Panc1 (cell line): ENCODE measurements at places on chromosomes 11 and 22.
A peak's percentile ranks its signal among the peaks of the same experiment; 100 is the strongest.

GRCh38 chr11:37503411-37504059 lies 905.5 kb upstream of the RAG2 start:
- H3K4me3 ChIP-seq: no peak overlapping the region
- no peak for DNase-seq
- H3K27ac ChIP-seq: peak overlapping the region; percentile 7; the same call in 1 of the 2 replicates
- no peaks in the 10 kb centered on the region for H3K36me3 ChIP-seq
- no peaks in the 10 kb centered on the region for H3K4me1 ChIP-seq
- H3K27me3 ChIP-seq: no peaks in the 10 kb centered on the region

- H3K4me3 ChIP-seq: no peak overlapping the region
- no peaks in the 10 kb centered on the region for H3K27me3 ChIP-seq
- H3K36me3 ChIP-seq: no peaks in the 10 kb centered on the region; the same call in 1 of the 2 replicates
- no peaks in the 10 kb centered on the region for H3K4me1 ChIP-seq
- no peak for DNase-seq
Measured at GRCh38 chr22:49785841-49786471, 41.7 kb downstream of the BRD1 start.

DNA sequence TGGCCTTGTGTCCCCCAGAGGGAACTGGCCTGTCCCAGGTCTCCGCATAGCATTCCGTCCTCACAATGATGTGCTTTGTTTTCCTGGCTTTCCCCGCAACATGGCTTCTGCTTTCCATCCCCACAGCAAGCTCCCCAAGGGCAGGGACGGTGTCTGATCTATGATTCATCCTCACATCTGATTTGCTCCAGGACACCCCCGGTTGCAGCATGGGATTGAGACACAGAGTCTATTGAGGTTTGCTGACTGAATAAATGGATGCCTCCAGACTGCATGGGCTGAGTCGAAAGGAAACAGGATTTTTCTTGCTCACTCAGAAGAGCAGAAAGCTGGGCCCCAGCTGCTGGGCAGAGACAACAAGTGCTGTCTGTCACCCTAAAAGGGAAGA lies 40.2 kb downstream of the LMO1 start:
- no peaks in the 10 kb centered on the region for H3K27me3 ChIP-seq
- H3K4me3 ChIP-seq: no peak overlapping the region
- no peak for DNase-seq

- no peak for DNase-seq
- H3K4me3 ChIP-seq: no peak overlapping the region
- H3K36me3 ChIP-seq: no peaks in the 10 kb centered on the region
- no peak overlapping the region for H3K27ac ChIP-seq
- no peaks in the 10 kb centered on the region for H3K4me1 ChIP-seq
Measured at GRCh38 chr11:60310407-60310998, 16.6 kb upstream of the MS4A6E start.

DNA sequence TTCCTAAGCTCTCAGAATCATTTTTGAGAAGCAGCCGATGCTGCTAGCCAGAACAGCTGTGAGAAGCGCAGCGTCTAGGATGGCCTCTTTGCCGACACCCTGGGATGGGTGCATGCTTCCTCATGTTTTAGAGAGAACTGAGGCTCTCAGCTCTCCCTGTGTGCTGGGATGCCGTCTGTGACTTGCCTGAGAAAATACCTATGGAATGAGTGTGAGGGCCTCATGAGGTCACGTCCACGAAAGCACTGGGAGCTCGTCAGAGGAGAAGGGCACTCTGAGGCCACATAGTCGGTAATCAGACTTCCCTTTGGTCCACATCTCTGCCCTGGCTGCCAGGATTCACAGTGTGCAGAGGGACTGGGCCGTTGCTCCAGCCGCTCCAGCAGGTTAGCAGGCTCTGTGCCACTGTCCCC lies 54.7 kb downstream of the MICAL3 start:
- no peak overlapping the region for H3K4me3 ChIP-seq
- no peak for DNase-seq
- H3K4me1 ChIP-seq: peaks cover 15% of the 10 kb centered on the region
- H3K27ac ChIP-seq: no peak overlapping the region
- H3K36me3 ChIP-seq: no peaks in the 10 kb centered on the region

DNA sequence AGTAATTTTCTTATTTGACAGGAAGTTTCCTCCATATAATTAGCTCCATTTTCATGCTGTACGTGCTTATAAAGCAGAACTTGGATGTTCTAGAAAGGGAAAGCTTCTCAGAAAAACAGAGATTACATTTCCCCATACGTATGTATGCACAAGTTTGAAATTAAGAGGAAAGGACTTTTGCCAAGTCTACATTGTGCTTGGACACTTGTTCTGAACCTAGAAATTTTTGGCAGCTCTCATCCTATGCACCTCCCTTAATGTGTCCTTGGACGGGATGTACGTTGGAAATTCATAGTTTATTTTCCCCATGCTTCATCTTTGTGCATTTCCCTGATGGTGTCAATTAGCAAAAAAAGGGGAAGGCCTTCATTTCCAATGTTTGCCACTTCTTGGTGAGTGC lies 322.7 kb downstream of the BLID start:
- no peak for DNase-seq
- no peaks in the 10 kb centered on the region for H3K36me3 ChIP-seq
- no peak overlapping the region for H3K27ac ChIP-seq
- H3K27me3 ChIP-seq: no peaks in the 10 kb centered on the region
- no peak overlapping the region for H3K4me3 ChIP-seq

GRCh38 chr11:3089236-3090061 lies 32.2 kb upstream of the CARS1 start:
- H3K27me3 ChIP-seq: no peaks in the 10 kb centered on the region
- no peak for DNase-seq
- no peaks in the 10 kb centered on the region for H3K36me3 ChIP-seq
- H3K4me3 ChIP-seq: no peak overlapping the region
- peaks cover 17% of the 10 kb centered on the region for H3K4me1 ChIP-seq
- no peak overlapping the region for H3K27ac ChIP-seq

- H3K27me3 ChIP-seq: no peaks in the 10 kb centered on the region
- DNase-seq: no peak
- peaks cover 2% of the 10 kb centered on the region; the same call in 1 of the 2 replicates for H3K4me1 ChIP-seq
Measured at GRCh38 chr22:42805998-42806830, 50.9 kb downstream of the ARFGAP3 start.

- no peak overlapping the region for H3K27ac ChIP-seq
- no peak overlapping the region for H3K4me3 ChIP-seq
- H3K27me3 ChIP-seq: no peaks in the 10 kb centered on the region
- no peaks in the 10 kb centered on the region for H3K36me3 ChIP-seq
Measured at GRCh38 chr11:72939031-72939430, 124.8 kb downstream of the ATG16L2 start.

- no peak for DNase-seq
- no peaks in the 10 kb centered on the region for H3K4me1 ChIP-seq
- peak overlapping the region; percentile 56 for H3K4me3 ChIP-seq
- no peaks in the 10 kb centered on the region for H3K36me3 ChIP-seq
- H3K27me3 ChIP-seq: no peaks in the 10 kb centered on the region
Measured at GRCh38 chr22:49632199-49633009, 195.3 kb downstream of the BRD1 start.
